AG04449 (cell line): ENCODE measurements at places on chromosomes 12 and 14.
A peak's percentile ranks its signal among the peaks of the same experiment; 100 is the strongest.

DNA sequence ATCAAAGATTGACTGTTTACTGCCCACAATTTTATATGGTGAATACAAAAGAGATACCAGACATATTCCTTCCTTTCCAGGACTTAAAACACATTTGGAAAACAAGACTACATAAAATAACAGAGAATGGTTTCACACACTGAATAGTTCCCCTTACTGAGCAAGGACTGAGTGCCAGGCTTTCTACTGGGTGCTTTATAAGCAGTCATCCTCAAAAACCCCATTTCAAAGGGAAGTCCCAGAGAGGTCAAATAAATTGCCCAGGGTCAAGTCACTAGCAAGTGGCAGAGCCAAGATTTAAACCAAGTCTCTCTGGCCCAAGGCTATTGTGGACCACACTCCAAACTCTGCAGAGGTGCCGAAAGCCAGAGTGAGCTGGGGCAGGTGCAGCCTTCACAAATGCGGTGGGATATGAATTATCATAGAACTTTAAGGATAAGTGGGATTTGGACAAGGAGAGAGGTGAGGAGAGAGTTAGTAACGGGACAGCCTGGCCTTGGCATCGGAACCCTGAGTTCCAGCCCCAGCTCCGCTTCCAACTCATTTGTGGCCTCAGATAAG, 9.1 kb upstream of the RPAP3 start:
- DNase-seq = no peak

DNA sequence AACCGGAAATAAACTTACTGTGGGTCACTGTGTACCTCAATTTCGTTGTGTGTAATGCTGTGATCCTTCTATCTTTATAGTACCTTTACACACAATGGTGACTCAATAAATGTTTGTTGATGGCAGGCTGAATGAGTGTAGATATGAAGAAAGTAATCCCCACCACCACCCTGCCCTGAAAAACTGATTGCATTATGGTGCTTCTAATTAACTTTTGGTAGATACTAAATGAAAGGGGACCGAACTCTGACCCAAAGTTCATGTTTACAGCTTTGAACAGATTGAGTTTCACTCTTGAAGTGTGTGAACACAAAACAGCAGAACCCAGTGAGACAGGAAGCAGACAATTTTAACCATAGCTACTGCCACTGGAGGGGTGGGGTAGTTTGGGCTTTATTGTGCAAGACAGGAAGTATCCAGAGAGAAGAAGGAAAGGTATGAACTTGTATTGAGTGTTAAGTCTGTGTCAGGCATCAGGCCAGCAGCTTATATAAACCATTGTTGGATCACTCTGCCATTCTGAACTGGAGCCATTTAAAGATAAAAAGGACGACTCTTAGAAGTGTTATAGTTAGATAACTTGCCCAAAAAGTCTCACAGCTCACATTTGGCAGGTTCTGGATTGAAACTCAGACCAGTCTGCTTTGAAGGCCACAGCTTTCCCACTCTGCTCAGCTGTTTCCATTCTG, 197.0 kb upstream of the AMIGO2 start:
- DNase-seq = no peak

GRCh38 chr14:44896275-44897040, 65.3 kb downstream of the KLHL28 start:
- no peak for DNase-seq

GRCh38 chr12:1318327-1319031, 275.9 kb downstream of the FBXL14 start:
- peak; percentile 29 for DNase-seq

- DNase-seq = no peak
These were observed 85.6 kb downstream of the DICER1 start for GRCh38 chr14:95071649-95072280.

GRCh38 chr14:76376409-76376877, 506 bp downstream of the ESRRB start:
- no peak for DNase-seq

DNA sequence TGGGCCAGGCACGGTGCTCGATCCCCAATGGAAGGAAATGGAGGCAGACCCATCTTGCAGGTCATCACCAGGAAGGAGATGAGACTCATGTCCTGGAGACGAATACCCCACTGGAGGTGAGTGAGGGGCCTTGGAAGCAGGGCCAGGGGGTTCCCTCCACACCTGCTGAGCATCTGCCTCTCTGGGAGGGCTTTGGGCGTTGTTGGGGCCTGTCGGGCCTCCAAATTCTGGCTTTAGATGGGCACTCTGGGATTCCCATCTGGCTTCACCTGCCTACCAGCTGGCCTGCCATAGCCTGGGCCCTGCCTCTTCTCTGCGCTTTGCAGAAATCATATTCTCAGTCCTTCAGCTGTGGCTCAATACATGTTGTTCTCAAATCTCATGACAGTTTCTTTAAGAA, 13.9 kb downstream of the RTL1 start:
- no peak for DNase-seq

DNA sequence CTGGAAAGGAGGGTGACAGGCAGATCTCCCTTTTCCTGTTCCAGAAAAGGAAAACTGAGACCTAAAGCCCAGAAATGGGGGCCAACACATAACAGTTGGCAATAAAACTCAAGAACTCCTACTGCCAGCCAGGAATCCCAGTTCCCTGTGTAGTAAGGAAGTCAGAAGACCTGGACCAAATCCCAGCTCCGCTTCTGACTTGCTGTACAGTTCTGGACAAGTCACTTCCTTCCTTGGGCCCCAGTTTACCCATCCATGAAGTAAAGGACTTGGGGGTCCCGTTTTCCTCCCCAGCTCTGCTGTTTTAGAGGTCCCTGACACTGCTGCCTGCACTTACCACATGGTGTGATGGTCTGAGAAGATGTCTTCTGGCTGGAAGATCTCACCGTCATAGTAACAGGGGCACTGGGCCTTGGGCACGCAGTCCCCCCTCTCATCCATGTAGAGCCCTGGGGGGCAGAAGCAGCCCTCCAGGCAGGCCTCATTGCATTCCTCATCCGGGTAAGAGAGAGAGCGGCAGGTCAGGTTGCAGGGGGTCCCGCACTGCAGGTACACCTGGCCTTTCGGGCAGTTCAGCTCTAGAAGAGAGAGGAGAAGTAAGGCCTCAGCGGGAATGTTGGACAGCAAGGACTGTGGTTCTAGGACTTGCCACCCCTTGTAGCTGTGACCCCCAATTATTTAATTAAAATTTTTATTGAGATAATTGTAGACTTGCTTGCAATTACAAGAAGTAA, 72.1 kb downstream of the VWF start:
- no peak for DNase-seq

- DNase-seq = no peak
These were observed 29.4 kb upstream of the DENND5B start for GRCh38 chr12:31620311-31620710.

- no peak for DNase-seq
These were observed 15.6 kb downstream of the CLECL1 start for GRCh38 chr12:9717070-9717925.

DNA sequence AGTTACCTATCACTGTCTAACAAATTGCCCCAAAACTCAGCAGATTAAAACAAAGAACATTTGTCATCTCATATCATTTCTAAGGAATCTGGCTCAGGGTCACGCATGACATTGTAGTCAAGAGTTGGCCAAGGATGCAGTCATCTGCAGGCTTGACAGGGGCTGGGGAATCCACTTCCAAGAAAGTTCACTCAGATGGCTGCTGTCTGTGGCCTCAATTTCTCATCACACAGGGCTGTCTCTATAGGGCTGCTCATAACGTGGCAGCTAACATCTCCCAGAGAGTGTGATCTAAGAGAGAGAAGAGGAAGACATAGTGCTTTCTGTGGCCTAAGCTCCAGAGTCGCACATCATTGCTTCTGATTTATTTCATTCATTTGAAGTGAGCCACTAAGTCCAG, 17.0 kb upstream of the IL22 start:
- no peak for DNase-seq

DNA sequence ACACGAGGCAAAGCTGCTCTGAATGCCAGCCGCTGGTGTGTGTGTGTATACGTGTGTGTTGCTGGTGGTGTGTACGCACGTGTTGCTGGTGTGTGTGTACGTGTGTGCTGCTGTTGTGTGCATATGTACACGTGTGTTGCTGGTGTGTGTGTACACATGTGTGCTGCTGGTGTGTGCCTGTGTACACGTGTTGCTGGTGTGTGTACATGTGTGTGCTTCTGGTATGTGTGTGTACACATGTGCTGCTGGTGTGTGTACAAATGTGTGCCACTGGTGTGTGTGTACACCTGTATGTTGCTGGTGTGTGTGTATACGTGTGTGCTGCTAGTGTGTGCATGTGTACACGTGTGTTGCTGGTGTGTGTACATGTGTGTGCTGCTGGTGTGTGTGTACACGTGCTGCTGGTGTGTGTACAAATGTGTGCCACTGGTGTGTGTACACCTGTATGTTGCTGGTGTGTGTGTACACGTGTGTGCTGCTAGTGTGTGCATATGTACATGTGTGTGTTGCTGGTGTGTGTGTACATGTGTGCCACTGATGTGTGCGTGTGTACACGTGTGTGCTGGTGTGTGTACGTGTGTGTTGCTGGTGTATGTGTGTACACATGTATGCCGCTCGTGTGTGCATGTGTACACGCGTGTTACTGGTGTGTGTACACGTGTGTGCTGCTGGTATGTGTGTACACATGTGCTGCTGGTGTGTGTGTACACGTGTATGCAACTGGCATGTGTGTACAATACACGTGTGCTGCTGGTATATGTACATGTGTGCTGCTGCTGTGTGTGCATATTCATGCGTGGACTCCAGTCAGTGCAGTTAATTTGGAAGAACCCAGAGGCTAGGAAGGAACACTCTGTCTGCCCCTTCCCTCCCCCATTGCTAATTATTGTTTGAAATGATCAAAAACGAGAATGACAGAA, 47.2 kb downstream of the CACNA2D4 start:
- no peak for DNase-seq

- DNase-seq = no peak
These were observed 177.5 kb downstream of the DACT1 start for GRCh38 chr14:58815161-58815701.

DNA sequence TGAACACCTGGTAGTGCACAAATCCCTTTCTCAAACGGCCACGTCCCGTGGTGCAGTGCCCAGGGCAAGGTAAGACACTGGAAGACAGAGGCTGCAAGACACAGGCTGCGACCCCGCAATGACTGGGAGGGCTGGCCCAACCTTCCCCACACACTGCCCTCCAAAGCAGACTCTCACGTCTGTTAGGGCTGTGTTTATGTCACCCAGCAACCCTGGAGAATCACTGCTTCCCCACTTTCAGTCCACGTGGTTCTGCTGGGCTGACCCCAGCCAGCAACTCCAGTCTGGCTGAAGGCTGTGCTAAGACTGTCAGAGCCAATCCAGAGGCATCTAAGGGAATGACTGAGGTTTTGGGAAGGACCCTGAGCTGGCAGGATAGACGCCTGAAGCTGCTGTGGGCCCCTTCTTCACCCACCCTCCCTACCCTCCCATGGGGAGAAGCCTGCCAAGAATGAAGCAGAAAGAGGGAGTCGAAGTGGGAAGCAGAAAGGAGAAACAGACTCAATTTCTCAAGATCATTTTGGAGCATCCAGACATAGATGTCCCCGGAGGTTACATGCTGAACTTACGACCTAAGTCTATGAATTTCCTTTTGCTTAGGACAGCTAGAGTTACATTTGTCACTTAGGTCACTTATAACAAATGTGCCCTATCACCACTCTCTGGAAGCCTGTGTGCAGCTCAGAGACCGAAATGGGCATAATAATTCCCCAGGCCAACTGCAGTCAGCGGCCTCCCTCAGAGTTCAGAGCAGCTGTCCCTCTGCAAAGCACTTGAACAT, 11.7 kb downstream of the KDM2B start:
- no peak for DNase-seq

DNA sequence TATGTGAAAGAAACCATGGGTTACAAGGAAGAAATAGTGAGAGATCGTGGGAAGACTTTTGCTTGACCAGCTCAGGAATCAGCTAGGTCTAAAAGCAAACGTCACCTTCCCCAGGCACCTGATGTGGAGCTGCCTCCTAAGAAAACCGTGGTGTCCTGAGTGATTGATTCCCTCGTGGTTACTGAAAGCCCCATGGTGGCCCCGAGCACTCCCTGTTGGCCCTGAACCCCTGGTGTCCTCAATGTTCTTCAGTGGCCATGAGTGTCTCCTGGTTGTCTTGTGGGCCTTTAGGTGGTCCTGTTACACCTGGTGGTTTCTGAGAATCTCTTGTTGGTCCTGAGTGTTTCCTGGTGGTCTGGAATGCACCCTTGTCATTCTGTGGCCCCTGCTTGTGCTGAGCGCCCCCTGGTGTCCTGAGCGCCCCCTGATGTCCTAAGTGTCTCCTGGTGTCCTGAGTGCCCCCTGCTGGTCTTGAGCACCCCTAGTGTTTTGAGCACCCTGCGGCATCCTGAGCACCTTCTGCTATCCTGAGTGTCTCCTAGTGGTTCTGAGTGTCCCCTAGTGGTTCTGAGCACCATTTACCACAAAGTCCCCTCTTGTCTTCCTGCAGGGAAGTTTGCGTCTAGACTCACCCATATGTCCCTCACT, 518.7 kb downstream of the TMEM121 start:
- DNase-seq = no peak

DNA sequence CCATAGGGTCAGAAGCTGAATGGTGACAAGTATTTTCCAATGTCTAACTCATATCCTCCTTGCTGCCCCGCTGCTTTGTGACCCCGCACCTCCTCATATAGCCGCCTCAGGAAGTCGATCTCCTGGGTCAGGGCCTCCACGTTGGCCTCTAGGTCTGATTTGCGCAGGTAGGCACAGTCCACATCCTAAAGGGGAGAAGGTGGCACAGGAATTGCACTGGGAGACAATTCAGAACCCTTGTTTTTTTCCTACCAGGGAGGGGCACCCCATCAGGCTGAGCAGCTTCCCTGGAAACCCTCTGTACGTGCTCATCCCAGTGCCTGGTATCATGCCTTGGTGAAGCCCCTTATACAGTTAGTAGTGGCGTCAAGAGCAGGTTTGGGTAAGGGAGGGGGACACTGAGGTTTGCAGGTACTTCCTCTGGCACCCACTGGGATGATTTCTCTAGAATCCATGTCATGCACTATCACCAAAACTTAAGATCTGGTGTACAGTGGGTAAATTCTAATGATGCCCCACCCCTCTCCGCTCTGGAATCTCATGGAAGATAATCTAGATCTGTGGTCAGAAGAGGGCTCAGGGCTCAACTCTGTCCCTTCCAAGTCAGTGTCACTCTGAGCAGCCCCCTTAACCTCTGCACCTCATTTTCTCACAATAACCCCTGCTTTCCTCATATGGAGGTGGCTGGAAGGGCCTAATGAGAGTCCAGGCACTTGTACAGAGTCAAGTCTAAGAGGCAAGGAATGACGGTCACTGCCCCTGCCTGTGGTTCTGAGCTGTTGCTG, 20.1 kb upstream of the KRT86 start:
- DNase-seq = no peak

- DNase-seq = no peak
These were observed 67.0 kb upstream of the SAV1 start for GRCh38 chr14:50734950-50735695.
